Mammary epithelial cell (primary cell): ENCODE measurements at places on chromosomes 12 and 14.
A peak's percentile ranks its signal among the peaks of the same experiment; 100 is the strongest.

DNA sequence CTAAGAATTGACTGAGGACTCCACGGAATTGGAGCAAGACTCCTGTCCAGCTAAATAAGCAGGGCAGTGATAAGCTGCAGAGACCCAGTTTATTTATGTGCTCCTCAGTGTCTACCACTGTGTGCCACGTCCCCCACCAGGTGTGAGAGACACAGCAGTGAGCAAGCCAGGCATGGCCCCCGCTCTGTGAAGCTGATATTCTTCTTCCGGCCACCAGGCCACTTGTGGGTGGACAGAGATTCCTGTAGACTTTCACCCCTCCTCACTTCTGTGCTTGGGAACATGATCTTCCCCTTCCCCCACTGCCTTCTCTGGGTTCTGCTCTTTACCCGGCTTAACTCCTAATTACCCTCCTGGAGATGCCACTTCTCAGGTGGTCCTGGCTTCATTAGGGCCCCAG lies 21.3 kb downstream of the BRAP start:
- no peak for DNase-seq

- no peak for DNase-seq
These were observed 101.7 kb downstream of the BICD1 start for GRCh38 chr12:32208355-32208754.

- no peak for DNase-seq
These were observed 40.3 kb downstream of the PEX5 start for GRCh38 chr12:7229741-7230140.

GRCh38 chr12:16913832-16914490 lies 308.0 kb upstream of the LMO3 start:
- DNase-seq, result peak; percentile 43

DNA sequence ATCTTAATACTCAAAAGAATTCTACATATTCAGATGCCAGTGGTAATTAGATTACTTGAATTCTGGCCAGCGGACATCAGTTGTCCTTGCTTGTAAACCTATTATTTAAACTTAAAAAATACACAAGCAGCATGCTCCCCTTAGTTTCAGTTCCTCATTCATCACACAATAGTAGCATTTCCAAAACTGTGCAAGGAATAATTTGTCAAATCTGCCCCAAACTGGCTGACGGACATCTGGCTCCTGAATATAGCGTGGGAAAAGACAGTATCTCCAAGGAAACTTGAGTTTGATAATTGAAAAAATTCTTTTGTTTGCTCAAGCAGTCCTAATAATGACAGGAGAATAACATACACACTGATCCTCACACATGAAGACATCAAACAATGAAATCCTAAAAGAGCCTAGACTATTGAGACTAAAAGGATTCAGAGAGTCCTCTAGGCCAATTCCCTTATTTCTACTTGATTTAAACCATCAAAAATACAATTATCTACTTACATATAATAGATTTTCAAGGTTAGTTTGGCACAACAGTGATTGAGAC lies 90.4 kb downstream of the KIF21A start:
- DNase-seq, result no peak
